ENCODE measurements at places on chromosomes 2 and 18.

- no peak for DNase-seq
These were observed 45.1 kb downstream of the RHOB start for GRCh38 chr2:20491739-20492531.

DNA sequence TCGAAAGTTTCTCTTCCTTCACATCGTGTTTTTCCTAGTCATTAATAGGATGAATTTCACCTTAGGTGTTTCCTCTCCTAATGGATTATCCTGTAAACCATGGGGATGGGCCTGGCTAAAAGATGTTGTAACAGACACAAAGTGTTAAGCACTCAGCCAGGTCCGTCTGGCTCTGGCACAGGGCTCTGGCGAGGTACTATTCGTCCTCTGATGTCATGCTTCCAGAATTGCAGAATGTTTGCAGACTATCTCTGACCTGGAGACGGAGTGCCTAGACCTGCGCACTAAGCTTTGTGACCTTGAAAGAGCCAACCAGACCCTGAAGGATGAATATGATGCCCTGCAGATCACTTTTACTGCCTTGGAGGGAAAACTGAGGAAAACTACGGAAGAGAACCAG lies 13.2 kb downstream of the ATG16L1 start:
- no peak for DNase-seq

DNA sequence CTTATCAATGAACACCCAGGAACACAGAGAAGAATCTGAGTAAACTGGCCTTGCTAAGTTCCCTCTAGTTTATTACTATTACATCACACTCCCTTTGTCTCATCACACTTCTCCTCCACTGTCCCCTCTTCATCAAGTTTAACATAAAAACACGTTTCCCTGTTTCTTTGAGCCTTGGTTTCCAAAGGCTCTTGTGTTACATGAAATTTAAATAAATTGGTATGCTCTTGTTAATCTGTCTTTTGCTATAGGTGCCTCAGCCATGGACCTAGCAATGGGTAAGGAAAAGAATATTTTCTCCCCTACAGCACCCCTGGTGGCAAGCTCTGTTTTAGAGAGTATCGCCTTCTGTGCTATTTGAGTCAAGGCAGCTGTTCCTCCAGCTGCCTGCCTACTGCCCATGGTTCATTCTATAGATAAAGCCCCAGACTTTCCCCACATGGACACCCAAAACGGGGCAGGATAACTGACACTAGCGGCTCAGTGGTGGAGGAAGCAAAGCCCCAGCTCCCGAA lies 31.8 kb downstream of the TGIF1 start:
- DNase-seq = no peak

DNA sequence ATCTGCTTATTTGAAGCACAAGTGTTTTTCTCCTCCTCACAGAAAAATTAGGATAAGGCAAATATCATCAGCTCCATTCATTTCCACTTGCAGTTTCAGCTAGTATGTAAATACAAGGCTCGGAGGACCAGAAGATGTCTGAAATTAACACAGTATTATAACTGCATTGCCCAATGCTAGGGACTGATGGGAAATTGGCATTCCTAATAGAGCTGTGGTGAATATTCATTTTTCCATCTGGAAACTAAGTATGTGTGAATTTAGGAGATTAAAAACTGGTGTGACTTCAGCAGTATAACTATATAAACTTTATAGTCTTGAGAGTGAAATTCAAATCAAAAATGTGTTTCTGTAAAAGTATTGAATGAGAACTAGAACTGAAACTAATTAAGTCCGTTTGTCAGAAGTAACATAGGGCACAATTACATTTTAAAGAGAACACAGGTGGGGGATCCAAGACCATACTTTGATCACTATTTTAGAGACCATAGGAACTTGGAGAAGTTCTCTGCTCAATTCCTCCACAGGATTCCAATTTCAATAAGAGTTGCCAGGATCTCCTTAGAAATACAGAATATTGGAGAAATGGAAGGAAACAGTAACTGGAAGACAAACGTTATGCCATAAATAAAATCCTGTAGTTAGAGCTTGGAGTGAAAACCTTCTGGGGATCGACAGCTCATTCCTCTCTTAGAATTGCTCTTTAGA lies 12.1 kb upstream of the ITGA6 start:
- DNase-seq = no peak

DNA sequence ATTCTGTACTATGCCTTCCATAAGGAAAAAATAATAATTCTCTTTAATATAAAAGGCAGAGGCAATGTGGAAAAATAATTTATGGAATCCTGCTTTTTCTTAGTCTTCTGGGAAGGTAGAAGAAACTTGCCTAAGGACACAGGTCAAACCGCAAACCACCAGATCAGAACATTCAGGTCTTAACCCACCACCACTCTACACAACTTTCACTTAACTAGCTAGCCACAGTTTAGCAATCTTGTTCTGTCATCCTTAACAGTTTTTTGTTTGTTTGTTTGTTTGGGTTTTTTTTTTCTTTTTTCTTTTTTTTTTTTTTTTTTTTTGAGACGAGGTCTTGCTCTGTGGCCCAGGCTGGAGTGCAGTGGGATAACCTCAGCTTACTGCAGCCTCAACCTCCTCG lies 70.6 kb downstream of the ACVR1 start:
- no peak for DNase-seq

DNA sequence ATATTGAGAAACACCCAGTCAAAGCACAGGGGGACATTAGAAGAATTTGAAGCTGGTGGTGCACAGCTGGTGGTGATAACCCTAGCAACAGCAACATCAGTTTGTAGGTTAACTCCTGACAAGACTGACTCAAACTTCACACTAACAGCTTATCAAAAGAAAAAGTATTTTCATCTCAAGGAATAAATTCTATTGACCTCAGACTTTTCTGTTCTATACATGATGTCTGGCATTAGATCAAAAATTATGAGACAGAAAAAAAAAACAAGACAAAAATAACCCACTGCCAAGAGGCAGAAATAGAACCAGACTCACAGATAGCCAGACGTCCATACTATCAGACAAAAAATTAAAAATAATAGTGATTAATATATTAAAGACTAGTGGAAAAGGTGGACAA lies 126.1 kb downstream of the COL6A3 start:
- DNase-seq = no peak

DNA sequence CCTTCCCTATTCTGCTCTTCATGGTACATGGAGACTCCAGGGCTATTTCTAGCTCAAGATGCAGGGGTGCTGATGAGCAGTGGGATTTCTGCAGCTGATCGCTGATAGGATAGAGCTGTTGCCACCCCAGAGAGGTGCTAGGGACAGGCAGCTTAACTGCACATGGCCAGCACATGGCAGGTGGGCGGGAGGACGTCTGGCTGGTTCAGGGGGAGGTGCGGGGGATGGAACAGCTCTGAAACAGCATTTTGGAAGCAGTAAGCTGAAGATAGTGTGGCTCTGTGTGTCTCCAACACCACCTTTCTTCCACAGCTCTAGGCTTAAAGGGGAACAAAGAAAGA lies 151.9 kb upstream of the PELI1 start:
- no peak for DNase-seq

DNA sequence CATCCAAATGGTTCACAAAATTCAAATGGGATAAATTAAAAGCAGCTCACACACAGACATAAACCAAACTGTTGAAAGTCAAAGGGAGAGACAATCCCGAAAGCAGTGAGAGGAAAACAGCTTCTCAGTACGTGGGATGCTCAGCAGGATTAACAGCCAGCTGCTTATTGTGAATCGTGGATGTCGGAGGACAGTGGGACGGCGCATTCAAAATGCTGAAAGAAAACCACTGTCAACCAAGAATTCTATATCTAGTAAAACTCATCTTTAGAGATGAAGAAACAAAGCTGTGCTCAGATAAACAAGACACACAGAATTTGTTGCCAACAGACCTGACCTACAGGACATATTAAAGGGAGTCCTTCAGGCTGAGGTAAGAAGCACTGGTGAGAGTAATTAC lies 102.9 kb downstream of the NFATC1 start:
- no peak for DNase-seq

DNA sequence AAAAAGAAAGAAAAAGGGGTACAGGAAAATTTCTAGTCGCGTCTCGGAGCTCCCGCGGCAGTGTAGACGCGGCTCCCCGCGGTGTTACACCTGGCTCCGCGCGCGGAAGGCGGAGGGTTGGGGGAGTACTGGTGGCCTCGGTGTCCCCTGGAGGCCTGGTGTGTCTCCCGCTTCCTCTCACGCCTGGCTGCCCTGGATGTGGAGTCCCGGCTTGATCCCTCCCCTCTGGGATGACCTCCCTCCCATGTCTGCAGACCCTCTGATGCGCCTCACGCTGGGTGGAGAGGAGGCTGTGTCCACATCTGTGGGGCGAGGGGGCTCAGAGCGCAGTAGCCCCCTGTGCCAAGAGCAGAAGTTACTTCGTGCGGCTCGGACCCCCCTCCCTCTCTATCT lies 1.2 kb downstream of the KIF5C start:
- peak; percentile 23 for DNase-seq

DNA sequence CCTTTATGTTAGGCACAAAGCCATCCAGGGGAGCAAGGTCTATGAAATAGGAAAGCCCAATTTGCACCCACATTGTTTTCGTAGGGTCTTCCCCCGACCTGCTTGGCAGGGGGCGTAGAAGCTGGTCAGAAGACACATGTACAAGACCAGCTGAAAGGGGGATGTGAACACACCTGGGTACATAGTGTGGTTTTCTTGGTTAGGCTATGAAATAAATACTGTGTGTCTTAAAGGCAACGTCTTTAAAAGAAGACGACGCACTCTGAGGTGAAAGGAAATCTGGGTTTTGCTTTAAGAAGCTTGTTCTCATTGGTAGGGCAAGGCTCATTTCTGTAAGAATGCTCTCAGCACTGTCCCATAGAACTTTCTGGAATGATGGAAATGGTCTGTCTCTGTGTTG lies 60.0 kb upstream of the KLF7 start:
- DNase-seq = no peak

DNA sequence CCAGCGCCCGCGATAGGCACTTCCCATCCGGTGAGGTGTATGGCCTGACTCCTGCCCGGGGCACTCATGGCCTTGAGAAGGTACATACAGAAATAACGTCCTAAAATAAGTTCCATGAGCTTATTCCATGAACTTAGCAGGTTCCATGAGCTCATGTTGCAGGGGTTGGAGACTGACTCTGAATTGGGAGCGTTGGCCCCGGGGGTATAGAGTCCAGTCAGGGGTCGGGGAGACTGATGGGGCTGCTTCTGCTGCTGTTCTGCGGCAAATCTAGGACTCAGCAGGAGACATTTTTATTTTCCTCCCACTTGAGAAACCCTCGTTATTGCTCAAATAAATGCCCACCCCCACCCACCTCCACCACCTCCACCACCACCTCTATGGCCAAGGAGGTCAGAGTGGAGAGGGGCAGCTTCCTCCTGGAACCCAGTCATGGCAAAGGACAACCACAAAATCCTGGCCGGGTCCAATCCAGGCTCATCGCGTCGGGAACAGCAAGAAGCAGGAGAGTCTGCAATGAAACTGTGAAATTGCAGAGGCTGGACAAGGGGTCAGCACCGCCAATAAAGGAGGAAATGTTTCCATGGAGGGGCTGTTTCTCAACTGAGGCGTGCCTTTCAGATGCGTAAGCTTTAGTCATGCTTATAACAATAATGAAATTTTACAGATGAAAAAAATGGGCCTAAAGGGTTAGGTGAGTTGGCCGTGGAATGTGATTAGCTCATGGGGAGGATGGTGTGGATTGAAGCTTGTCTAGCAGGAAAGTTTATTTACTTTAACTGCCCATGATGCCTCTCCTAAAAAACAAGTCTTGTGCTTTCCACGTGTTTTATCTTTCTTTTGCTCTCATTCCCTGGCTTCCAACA lies 136.6 kb upstream of the ALKAL2 start:
- no peak for DNase-seq

DNA sequence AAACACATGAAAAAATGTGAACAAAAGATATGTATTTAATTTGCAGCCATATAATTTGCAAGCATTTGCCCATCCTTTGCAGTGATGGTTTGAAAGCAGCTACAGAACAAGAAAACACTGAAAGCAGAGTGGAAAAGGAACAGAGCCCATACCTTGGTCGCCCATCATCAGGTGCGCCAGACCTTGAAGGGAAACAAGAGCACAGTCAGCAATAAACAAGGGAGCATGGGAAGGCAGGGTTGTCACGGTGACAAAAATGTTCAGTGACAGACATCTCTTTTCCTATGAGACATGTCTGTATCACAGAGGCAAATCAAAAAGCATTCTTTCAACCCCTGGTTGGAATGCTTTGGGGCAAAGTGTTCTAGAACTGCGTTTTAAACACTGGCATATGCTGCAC lies 109.4 kb downstream of the NRXN1 start:
- DNase-seq = no peak

DNA sequence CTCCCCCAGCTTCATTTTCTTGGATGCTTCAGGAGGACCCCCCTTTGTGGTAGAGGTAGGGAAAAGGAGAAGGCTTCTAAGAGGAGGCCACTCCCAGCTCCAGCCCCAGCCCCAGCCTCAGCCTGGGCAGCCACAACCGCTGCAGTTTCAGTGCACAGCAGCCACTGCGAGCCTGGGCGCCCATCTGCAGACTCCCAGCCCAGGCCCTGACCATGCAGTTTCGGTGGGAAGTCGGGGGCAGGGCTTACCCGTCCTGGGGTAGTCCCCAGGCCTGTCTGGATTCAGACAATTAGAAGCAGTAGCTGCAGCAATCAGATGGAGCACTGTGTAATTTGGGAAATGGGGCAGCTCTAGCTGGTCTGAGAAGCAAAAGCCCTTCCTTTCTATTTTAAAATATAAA lies 28.6 kb downstream of the ITM2C start:
- DNase-seq = no peak

DNA sequence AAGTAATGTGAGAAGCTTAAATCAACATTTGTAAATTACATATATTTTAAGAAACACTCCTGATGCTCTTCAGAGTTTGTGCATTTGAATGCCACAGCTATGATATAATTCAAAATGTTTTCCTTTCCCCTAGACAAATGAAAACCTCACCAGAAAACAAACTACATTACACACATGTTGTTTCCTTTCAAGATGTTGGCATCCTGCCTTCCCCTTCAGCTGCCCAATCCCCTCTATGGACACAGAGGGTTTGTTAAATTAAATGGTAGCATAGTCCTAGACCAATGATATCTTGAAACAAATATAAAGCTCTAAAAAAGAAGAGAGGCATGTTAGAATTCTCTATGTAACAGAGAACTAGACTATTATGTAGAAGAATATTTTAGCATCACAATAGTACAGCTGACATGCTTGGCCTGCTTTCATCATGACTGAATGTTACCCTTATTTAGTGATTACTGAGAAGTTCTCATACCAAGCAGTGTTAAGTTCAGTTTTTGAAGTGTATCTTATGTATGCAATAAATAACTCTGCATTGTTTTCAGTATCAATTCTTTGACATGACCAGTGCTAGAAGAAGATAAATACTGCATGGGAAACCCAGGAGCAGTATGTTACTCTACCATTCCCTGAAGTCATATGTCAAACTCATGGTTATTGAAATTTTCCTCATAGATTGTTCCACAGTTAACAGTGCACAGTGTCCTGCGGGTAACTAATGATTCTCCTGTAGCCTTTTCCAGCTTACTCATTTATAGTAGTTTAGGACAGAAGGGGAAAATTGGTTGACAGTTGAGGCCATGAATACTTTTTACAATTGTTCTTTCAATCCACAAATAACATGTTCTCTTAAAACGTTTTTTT lies 316.3 kb upstream of the KCNJ3 start:
- no peak for DNase-seq

DNA sequence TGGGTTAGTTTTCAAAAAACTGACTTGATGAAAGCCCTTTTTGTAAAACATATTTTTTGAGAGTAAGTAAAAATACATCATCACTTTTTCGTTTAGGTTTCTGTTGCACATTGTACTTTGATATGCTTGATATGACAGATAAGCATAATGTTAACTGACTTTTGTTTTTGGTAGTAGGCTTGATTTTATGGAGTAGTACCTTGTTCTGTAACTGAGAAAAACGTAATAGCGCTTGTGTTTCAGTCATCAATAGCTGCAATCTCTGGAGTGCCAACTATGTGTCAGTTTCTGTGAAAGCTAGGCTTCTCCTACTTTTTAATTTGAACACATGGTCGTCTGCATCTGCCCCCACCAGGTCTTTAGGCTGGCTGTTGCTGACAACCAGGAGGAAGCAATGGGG lies 1.3 kb downstream of the LCLAT1 start:
- DNase-seq = no peak

Data from DMS79 (cell line).